Activated T-helper 1 cell treated with anti-CD3 and anti-CD28 coated beads, Interleukin-12 subunit alpha, Interleukin-12 subunit beta, Interleukin-2, Interleukin-4 antibody, amounts not matched to agents 30 ng/mL and 10 ng/mL and 1 ng/mL, durations not matched to agents 14 hours and 24 hours and 36 hours (primary cell): ENCODE measurements at places on chromosomes 2 and 18. TPM values are rescaled to one million over a fixed set of nuclear protein-coding genes. Genes with fewer than 3 reads are reported as not detected.

DNA sequence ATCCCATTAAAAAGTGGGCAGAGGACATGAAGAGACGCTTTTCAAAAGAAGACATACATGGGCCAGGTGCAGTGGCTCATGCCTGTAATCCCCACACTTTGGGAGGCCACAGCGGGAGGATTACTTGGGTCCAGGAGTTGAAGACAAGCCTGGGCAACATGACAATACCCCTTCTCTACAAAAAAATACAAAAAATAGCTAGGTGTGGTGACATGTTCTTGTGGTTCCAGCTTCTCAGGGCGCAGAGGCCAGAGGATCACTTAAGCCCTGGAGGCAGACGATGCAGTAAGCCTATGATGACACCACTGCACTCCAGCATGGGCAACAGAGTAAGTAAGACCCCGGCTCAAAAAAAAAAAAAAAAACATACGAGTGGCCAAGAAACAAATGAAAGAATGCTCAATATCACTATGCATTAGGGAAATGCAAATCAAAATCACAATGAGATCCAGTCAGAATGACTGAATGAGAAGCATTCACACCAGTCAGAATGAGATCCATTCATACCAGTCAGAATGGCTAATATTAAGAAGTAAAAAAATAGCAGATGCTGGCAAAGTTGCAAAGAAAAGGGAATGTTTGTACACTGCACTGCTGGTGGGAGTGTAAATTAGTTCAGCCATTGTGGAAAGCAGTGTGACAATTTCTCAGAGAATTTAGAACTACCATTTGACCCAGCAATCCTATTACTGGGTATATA lies 550.2 kb upstream of the SLC39A10 start:
- no peak overlapping the region for H3K4me3 ChIP-seq
- no peaks in the 10 kb centered on the region for H3K36me3 ChIP-seq
- no peak overlapping the region for H3K27ac ChIP-seq
- no peak for DNase-seq
- peaks cover 3% of the 10 kb centered on the region for H3K27me3 ChIP-seq
- no peaks in the 10 kb centered on the region for H3K4me1 ChIP-seq

GRCh38 chr2:120385355-120386127 lies 39.6 kb downstream of the INHBB start:
- H3K27ac ChIP-seq, result no peak overlapping the region
- H3K4me1 ChIP-seq, result no peaks in the 10 kb centered on the region
- DNase-seq, result no peak
- H3K4me3 ChIP-seq, result no peak overlapping the region
- no peaks in the 10 kb centered on the region for H3K36me3 ChIP-seq
- H3K27me3 ChIP-seq, result no peaks in the 10 kb centered on the region

- H3K27me3 ChIP-seq, result no peaks in the 10 kb centered on the region
- DNase-seq, result no peak
- H3K4me3 ChIP-seq, result no peak overlapping the region
- H3K36me3 ChIP-seq, result peaks cover 24% of the 10 kb centered on the region
- H3K4me1 ChIP-seq, result no peaks in the 10 kb centered on the region
Measured at GRCh38 chr18:79750980-79751571, 46.7 kb upstream of the KCNG2 start.

The PARD3B gene
- total RNA-seq, result 0.10 and 0.26 TPM in 2 replicates

GRCh38 chr18:32048507-32049091 lies 30.0 kb downstream of the RNF125 start:
- H3K36me3 ChIP-seq, result peaks cover 29% of the 10 kb centered on the region
- no peaks in the 10 kb centered on the region for H3K27me3 ChIP-seq
- peak; percentile 6 for DNase-seq
- peak overlapping the region; percentile 30 for H3K4me3 ChIP-seq

DNA sequence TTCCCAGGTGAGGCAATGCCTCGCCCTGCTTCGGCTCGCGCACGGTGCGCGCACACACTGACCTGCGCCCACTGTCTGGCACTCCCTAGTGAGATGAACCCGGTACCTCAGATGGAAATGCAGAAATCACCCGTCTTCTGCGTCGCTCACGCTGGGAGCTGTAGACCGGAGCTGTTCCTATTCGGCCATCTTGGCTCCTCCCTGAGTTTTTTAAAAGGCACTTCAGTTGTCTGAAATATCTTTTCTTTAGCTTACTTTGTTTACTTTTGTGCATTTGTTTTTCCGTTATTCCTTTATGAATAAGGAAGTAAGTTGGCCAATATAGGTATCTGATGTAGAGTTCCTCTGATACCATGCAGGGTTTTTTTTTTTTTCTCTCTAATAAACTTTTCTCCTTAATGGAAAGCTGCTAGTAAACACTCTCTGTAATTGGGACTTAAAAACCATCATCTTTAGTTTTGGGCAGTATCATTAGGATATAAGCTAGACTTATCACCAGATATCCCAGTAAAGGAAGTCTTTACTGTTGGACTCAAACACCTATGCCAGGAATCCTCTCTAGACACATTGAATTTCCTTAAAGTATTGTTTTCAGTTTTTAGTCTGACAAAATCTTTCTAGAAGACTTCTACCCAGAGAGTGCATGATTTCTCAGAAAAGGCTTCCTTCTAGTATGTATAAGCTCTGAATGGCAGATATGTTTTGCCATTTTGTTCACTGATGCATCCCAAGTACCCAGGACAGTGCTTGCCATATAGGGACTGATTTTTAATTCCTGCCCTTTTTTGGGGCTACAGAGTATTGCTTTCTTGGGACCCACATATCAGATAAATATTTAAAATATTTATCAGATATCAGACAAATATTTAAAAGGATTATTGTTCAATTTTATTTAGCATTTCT lies 35.8 kb upstream of the DYSF start:
- H3K4me1 ChIP-seq, result peaks cover 11% of the 10 kb centered on the region
- no peaks in the 10 kb centered on the region for H3K27me3 ChIP-seq
- H3K27ac ChIP-seq, result peak overlapping the region; percentile 79
- H3K36me3 ChIP-seq, result peaks cover 3% of the 10 kb centered on the region

The MSTN gene
- total RNA-seq, result not detected in 2 replicates

The PDCD1 gene
- 67.8 and 69.1 TPM in 2 replicates for total RNA-seq

DNA sequence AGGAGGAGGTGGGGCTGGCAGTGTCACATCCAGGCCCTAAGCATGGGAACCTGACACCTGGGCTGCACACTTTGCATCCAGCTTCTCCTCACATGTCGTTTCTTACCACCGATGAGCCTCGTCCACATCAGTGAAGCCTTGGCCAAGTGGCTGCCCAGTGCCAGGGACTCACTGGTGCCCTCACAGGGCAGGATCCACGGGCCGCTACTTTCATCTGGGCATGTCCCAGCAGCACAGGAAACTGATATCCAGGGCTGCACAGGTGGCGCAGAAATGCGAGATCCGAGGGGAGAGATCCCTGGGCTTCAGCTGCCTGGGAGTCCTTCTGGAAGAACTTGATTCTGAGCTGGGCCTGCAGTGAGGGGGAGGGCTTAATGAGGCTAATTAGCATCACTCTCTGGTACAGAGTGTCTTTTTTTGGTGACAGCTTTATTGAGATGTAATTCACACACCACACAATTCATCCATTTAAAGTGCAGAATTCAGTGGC lies 291.6 kb upstream of the HDAC4 start:
- H3K4me3 ChIP-seq, result no peak overlapping the region
- no peaks in the 10 kb centered on the region for H3K36me3 ChIP-seq
- DNase-seq, result no peak
- H3K4me1 ChIP-seq, result no peaks in the 10 kb centered on the region

- H3K36me3 ChIP-seq, result no peaks in the 10 kb centered on the region
- DNase-seq, result no peak
- H3K4me1 ChIP-seq, result no peaks in the 10 kb centered on the region
- H3K4me3 ChIP-seq, result no peak overlapping the region
Measured at GRCh38 chr18:59067873-59068272, 71.8 kb upstream of the SEC11C start.

The KLHL14 gene
- not detected in 2 replicates for total RNA-seq

DNA sequence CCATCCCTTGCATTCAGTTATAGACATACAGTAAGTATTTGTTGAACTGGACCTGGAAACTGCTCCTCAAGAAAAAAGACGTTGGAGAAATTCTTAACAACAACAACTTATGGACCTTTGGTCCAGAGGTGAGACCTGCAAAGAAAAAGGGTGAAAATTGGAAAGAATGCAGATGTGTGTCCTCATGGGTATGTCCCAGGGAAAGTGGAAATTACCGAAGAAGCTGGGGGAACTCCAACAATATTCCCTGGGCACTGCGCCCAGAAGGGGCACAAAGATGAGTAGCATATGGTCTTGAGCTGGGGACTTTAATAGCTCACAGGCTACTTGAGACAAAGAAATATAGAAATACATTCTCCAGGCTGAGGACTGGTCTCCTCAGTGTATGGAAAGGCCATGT lies 35.5 kb upstream of the YWHAQ start:
- peaks cover 20% of the 10 kb centered on the region for H3K4me1 ChIP-seq
- peaks cover 10% of the 10 kb centered on the region for H3K27me3 ChIP-seq
- H3K4me3 ChIP-seq, result no peak overlapping the region
- no peak overlapping the region for H3K27ac ChIP-seq

- peaks cover 52% of the 10 kb centered on the region for H3K27me3 ChIP-seq
- no peak overlapping the region for H3K27ac ChIP-seq
- no peak for DNase-seq
- H3K36me3 ChIP-seq, result no peaks in the 10 kb centered on the region
Measured at GRCh38 chr2:73177645-73178255, 24.6 kb upstream of the NOTO start.
